Caudate nucleus (tissue), 63 donors: ENCODE measurements at places on chromosomes 6 and 20.

GRCh38 chr6:133241086-133241900 is at the start of gene EYA4:
Gene EYA4, plus strand, starts transcription at chr6:133241357. Its CDS starts 33,424 bp downstream, at chr6:133274781.
- no peak for DNase-seq

DNA sequence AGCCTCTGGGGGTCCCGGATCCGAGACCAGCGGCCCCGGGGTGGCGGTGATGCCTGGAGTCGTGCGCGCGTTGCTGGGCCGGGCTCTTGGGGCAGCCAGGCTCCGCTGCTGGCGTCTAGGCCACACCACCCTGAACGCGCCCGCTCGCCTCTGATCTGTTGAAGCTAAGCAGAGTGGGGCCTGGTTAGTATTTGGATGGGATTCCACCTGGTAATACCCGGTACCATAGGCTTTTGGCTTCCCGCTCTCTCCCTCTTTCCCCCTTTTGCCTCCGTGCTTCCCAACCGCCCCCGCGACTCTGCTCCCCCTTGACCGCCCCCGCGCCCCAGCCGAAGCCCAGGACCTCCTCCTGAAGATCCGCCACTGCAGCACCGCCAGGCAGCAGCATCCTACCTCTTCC is 1383.5 kb upstream of the DEFB115 start:
- DNase-seq, result no peak

DNA sequence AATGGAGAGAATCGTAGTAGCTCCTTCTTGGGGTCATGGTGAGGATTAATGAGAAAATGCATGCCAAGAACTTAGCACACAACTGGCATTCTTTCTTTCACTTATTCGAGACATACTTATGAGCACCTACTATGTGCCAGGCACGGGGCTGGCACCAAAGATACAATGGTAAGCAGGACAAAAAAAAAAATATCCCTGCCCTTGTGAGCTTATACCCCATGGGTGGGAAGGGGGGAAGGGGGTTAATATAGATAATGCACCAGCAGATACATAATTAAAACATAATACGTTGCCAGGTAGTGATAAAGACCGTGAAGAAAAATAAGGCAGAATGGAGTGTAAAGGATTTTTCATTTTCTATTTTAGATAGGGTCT is 8.3 kb downstream of the SLC13A3 start:
- DNase-seq, result no peak

GRCh38 chr20:2692036-2692885 is at the start of gene EBF4:
Gene EBF4, plus strand, starts transcription at chr20:2692780. Its CDS starts 866 bp downstream, at chr20:2693646.
- DNase-seq, result no peak

DNA sequence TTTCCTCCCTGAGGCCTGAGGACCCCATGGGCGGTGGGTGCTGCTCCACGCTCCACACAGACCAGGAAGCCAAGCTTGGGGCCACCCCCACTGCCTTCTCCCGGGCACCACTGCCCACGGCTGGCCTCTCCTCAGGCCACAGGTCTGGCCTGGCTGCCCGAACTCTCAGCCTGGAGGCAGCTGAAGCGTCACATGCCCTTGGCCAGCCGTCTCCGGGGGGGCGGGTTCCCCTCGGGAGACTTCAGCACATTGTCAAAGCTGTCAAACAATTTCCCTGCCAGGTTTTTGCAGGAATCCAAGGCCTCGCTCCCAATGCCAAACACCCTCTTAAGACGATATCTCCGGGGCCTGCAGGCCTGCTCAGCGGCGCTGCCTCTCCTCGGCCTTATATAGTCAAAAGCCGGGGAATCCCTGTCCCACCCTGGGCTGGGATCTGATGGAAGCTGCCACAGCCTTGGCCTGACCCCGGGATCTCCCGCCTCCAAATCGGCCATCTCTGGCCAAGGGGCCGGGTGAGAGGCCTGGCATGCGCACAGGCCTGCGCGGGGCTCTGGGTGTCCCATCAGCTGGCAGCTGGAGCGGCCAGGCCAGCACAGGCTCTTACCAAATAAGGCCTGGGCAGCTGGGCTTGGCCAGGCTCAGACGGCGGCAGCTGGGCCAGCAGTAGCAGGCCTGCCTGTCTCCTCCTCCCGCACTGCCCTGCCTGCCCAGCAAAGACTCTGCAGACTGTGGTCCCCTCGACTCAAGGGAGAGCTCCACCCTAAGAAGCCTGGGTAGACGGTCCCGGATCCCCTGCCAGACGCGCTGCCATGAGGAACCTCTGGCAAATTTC is 49.7 kb downstream of the RBM38 start:
- DNase-seq, result peak; percentile 89

- DNase-seq, result no peak
Observed at GRCh38 chr6:28953039-28953584, 29.3 kb upstream of the TRIM27 start.

DNA sequence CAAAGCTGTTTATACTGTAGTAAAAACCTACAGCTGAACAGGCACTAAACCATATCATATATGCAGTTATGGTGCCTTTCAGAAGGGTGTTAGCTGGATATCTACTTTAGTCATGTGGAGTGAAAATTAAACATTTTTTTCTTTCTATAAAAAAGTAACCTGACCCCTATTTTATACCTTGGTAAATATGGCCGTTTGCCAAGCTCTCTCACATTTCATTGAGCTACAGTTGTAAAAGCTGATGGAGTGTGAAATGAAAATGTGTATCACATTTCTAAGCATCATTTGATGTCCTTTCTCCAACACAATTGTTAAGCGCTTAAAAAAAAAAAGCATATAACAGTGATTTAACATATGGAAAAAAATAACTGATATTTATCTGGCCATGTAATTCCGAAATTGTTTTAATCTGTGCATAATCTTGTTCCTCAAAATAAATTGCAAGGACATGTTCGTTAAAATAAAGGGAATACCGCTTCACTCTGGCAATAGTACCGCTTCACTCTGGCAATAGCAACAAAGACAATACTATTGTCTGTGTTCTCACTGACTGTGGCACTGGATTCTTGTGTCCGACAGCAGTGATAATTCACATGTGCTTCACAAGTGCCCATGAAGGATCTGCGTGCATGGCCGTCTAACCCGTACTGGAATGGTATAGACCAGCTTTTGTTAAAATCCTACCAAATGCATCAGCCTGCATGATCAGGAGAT is 391.8 kb upstream of the SOX4 start:
- no peak for DNase-seq

- DNase-seq, result no peak
Observed at GRCh38 chr20:43744966-43745730, 18.3 kb upstream of the GTSF1L start.

DNA sequence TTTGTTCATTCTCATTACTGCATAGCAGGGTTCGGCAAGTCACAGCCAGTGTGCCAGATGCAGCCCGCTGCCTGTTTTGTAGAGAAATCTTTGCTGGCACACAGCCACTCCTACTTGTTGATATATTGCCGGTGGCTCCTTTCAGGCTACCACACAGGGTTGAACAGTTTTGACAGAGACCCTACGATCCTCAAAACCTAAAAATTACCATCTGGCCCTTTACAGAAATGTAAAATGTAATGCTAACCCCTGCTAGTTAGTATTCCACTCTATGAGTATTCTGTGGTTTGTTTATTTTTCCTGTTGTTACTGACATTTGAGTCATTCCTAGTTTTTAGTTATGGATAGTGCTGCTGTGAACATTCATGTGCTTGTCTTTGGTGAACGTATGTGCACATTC is 11.5 kb downstream of the DHX35 start:
- DNase-seq, result no peak

GRCh38 chr20:17624070-17624469 is 54.2 kb downstream of the DSTN start:
- DNase-seq, result no peak

DNA sequence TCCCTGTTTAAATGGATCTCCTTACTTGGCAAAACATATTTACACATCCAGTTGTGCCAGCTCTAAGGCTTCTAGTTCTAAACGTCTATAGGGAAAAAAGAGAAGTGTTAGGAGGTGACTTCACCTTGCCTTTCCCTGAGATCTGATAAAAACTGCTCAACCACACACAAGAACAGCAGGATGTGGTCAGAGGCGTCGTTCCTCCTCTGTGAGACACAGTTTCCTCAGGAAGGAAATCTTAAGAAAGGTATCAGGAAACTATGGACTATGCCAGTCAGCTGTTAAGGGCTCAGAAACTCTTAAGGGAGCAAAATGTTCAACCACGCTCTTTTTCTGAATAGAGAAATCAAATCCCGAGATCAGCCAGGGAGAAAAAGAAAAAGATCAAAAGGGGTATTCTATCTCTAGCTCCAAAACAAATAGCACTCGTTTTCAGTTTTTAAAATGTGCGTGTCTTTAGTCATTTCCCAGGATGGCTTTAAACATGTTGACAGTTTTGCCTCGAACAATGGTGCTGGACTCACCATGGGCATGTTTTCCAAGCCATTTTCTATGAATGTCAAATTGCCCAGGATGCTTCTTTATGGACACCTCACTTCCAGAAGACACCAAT is 154.5 kb downstream of the HACE1 start:
- no peak for DNase-seq

GRCh38 chr20:43409577-43409913 is 48.2 kb upstream of the SRSF6 start:
- no peak for DNase-seq

DNA sequence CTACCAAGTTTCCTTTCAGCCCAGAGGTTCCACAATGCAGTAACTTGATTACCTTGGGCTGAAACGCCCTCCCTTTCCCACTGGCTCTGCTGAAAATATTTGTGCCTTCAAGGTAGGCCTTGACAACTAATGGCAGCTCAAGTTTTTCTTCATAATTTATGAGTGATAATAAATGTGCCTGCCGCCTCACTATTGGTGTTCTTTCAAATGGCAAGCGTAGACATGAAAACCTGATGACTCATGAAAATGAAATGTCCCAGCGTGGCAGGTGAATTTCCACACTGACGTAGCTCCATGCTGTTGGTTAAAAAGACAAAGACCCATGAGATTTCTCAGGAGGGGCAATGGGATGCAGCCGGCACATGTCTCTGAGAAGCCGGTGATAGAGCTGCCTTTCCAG is 107.2 kb upstream of the GGTLC1 start:
- DNase-seq, result no peak

GRCh38 chr20:47348539-47349142 is 7.9 kb downstream of the ZMYND8 start:
- DNase-seq, result no peak

- peak; percentile 37 for DNase-seq
Observed at GRCh38 chr6:129683601-129684322, 26.2 kb downstream of the ARHGAP18 start.

GRCh38 chr6:103367212-103367611 is 1492.5 kb downstream of the HACE1 start:
- DNase-seq, result no peak

DNA sequence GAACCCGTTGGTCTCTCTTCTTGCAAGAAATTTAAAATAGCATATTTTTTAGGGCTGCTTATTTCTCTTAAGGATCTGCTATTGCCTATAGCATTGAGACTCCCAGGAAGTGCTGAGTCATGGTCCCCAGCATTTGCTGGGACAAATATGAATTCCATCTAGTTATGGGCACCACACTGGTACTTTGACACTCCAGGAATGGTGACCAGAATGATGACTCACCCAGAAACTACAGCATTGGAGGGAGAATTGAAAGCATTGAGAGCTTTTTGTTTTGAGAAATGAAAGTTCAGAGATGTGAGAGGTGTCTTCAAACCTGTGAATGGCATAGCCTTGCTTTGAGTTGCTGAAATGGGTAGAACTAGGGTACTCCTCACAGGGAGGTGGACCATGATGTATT is 699.7 kb downstream of the DHX35 start:
- DNase-seq, result no peak

DNA sequence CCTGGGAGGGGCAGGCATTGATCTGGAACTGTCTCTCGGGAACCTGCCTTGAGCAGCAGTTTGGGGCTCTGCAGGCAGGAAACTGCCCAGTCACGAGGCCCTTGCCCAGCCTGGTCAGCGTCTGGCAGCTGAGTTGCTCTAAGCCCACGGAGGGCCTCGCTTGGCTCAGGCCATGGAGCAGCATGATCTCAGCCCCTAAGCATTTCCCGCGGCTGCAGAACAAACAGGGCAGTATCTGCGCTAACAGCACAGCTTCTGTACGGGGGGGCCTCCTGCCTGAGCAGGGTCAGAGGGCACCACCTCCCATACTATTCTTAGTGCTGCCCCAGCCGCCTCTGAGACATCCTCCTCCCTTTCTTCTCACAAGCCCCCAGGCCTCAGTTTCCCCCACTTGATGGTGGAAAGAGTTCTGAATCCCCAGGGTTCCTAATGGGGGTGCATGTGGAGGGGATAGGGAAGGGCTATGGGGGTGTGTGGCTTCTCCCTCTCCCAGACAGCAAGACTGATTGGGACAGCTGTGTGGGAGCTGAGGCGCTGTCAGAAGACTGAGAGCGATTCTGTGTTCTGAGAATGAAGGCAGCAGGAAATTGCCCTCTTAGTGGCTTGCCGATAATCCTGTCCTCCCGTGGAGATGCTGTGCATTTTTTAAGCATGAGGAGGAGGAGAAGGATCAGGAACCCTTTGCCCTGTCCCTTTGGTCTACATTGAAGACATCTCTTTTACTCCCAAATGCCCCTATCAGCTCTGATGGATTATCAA is 46.4 kb downstream of the MOCS1 start:
- DNase-seq, result peak; percentile 76

DNA sequence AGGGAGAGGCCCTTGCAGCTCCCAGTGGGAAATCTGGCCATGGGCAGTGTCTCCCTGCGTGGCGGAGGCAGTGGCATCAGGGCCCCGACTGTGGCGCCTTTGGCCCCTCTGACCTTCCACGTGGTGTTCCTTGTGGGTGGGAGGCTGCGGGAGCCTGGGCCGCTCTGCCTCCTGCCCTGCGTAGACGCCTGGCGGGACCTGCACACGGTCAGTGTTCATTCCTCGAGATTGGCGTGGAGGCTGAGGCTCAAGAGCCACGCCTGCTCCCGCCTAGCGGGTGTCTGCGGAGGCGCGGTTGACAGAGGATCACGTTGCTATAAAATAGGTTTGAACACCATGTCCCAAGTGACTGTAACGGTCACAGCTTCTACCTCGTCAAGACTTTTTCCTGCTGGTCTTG is 14.0 kb downstream of the COL9A3 start:
- DNase-seq, result no peak

DNA sequence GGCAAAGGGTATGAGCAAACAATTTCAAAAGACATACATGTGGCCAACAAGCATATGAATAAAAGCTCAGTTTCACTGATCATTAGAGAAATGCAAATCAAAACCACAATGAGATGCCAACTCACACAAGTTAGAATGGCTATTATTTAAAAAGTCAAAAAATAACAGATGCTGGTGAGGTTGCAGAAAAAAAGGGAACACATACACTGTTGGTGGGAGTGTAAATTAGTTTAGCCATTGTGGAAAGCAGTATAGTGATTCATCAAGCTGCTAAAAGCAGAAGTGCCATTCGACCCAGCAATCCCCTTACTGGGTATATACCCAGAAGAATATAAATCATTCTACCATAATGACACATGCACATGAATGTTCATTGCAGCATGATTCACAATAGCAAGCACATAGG is 6.7 kb upstream of the KHDC1L start:
- no peak for DNase-seq

GRCh38 chr6:14550410-14550809 is 432.8 kb downstream of the CD83 start:
- no peak for DNase-seq

DNA sequence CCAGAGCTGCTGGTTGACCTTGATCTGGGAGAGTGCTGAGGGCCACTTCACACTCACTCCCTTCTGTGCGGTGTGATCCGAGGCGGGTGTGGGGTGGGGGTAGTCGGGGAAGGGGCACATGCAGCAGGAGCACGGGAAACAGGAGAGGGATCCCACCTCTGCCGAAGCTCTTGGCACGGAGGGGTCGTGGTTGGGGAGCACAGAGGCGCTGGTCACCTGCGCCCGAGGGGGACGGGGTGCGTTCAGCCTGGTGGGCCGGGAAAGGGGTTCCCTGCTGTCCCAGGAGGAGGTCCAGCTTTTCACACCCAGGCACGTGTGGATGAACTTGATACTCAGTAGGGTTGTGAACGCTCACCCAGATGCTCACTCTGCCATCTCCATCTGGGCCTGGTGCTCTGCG is 17.3 kb downstream of the SS18L1 start:
- DNase-seq, result no peak

- DNase-seq, result no peak
Observed at GRCh38 chr6:71047417-71047816, 90.6 kb upstream of the B3GAT2 start.
